HTR-8/SVneo (cell line): ENCODE measurements at places on chromosomes 3 and 15.

DNA sequence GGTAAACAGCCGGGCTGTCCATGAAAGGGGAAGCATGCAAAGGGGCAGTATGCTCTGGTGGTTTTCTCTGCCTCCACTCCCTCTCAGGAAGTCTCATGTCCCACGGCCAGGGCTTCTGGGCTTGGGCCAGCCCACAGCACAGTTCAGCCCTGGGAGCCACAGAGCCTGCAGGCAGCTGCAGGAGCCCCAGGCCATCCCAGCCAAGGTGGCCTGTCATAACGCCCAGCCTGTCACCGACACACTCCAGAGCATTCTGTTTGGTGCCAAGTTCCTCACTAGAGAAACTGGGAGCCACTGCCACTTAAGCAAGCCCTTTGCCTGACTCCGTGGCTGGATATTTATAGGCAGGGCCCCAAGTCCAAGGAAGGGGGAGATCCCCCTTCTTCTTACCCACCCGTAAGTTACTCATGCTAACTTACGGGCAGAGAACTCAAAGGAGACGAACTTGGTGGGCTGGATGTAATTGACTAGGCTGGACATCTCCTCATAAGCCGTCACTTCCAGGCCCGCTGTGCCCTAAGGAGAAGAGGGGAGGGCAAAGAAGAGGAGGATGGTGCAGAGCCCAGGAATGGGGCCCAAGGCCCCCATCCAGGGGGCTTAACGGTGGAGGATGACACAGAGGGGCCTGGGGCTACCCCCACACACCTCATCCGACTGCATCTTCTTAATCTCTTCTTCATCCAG lies 11.7 kb downstream of the PLCB2 start:
- DNase-seq = no peak

- DNase-seq = no peak
Observed at GRCh38 chr15:56744701-56745683, 11.7 kb upstream of the ZNF280D start.

DNA sequence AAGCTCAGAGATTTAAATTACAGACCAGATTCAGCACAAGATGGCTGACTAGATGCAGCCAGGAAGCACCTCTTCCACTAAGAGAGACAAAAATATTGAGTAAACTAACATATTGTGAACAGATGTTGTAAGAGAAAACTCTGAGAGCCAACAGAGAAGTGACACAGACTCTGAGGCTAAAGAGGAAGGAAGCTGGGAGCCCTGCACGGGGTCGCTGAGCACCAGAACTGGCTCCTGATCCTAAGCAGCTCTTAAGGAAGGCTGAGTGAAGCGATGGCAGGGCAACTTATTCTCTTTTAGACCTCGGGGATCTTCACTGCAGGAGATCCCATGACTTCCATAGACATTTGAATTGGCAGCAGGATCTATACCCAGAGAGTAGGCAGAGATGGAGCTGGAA lies 578.0 kb upstream of the GRM7 start:
- no peak for DNase-seq

GRCh38 chr3:24830230-24831152 lies 335.8 kb upstream of the THRB start:
- no peak for DNase-seq

GRCh38 chr3:126197854-126198584 lies 17.6 kb upstream of the ALDH1L1 start:
- peak; percentile 63 for DNase-seq
